ENCODE measurements at places on chromosomes 1 and 21. TPM values are rescaled to one million over a fixed set of nuclear protein-coding genes. Genes with fewer than 3 reads are reported as not detected.

CXADR gene
- 41.4 TPM for total RNA-seq

FAM72B gene
- total RNA-seq = 0.56 TPM

BRWD1 gene
- 43.1 TPM for total RNA-seq

CLDN8 gene
- 21.3 TPM for total RNA-seq

- H3K4me1 ChIP-seq = no peaks in the 10 kb centered on the region
- no peak for DNase-seq
- no peak overlapping the region for H3K4me3 ChIP-seq
- no peaks in the 10 kb centered on the region for H3K36me3 ChIP-seq
- H3K27ac ChIP-seq = no peak overlapping the region
Measured at GRCh38 chr21:37855647-37856625, 60.3 kb downstream of the KCNJ6 start.

DNA sequence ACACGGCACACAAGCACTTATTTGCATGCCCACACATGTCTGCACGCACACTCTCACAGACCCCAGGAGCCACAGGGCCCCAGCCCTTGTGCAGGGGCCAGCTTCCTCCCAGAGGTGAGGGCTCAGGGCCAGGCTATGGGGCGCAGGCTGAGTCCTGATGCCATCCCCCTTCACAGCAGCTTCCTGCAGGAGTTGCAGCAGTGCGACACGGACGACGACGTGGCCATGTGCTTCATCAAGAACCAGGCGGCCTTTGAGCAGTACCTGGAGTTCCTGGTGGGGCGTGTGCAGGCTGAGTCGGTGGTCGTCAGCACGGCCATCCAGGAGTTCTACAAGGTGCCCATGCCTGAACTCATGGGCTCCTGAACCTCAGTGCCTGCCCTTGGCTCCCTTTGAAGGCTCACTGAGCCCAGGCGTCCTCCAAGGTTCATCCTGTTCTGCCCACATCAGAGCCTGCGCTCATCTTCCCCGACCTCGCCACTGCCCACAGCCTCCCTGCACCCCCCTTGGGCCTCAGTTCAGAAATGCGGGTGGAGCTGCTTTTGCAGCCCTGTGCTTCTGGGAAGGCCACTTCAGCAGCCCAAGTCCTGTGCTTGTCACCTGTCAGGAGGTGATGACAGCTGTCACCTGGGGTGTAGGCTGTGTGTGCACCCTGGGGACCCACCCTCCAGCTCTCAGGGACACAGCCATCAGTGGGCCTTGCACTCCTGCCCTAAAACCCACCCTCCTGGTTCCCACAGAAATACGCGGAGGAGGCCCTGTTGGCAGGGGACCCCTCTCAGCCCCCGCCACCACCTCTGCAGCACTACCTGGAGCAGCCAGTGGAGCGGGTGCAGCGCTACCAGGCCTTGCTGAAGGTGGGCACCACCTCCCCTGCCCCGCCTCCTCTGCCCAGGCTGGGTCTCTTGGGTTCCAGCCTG lies 66.6 kb downstream of the TRIM11 start:
- H3K4me3 ChIP-seq = no peak overlapping the region
- H3K36me3 ChIP-seq = no peaks in the 10 kb centered on the region
- no peaks in the 10 kb centered on the region for H3K27me3 ChIP-seq
- no peaks in the 10 kb centered on the region for H3K4me1 ChIP-seq

DNA sequence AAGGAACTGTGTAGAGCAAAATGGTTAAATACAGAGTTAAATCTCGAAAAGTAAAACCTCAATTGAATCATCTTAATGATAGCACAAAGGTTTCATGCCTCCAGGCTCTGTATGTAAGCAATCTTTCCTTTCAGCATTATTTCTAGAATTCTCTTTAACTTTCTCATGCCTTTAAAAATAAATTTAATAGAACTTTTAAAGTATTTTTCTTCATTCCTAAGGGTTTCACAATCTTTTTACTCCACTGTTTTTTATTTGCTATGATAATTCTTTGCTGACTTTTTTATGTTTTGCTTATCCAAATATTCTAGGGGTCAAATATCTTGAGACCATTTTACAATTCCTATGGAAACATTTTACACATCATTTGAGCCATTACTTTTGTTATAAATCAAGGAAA lies 288.0 kb downstream of the BACH1 start:
- no peaks in the 10 kb centered on the region for H3K27me3 ChIP-seq
- no peak for DNase-seq
- no peak overlapping the region for H3K4me3 ChIP-seq

All from colonic mucosa (tissue), 4 donors.